CD4-positive, alpha-beta T cell treated with Interleukin-6 at 100 ng/mL for 8 hours (primary cell): ENCODE measurements at places on chromosomes 4 and X.

GRCh38 chr4:41559940-41560516 is 22.1 kb downstream of the LIMCH1 start:
- DNase-seq: no peak

DNA sequence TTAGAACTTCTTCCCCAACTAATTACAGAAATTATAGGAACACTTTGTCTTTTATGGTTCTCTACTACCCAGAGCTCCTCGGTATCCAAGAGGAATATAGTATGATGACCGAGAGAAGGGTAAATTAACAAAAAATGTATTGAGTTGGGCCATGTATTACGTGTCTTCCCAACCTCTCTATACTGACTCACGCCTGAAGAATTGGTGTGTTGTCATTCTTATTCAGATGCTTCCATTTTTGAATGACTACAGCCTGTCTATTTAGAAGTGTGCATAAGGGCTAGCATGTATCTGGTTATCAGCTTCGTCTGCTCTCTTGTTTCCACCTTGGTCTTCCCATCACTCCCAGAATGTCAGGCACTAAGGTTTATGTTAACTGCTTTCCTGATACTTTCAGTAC is 24.5 kb upstream of the SCD5 start:
- no peak for DNase-seq

GRCh38 chrX:65601126-65601525 is 66.3 kb upstream of the MSN start:
- DNase-seq: peak; percentile 15

DNA sequence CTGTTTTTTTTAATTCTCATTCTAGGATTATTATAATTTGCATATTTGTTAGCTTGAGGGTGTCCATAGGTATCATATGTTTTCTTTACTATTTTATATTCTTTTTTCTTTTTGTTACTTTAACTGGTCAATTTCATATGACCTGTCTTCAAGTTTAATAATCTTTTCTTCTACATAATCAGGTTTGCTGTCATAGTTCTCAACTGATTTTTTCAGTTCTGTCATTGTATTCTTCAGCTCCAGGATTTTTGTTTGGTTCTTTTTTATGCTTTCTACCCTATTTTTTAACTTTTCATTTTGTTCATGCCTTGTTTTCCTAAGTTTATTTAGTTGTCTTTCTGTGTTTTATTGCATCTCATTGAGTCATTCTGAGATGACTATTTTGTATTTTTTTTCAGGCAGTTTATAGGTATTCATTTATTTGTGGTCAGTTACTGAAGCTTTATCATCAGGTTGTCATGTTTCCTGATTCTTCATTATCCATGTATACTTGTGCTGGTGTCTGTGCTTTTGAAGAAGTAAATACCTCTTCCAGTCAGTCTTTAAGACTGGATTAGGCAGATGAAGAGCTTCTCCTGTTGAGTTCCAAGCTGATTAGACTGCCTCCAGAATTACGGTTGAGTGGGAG is 220.3 kb upstream of the VEGFC start:
- DNase-seq: no peak

GRCh38 chrX:11881485-11882170 is 123.6 kb downstream of the MSL3 start:
- DNase-seq: no peak

- no peak for DNase-seq
Observed at GRCh38 chr4:26450418-26450817, 39.9 kb downstream of the CCKAR start.

DNA sequence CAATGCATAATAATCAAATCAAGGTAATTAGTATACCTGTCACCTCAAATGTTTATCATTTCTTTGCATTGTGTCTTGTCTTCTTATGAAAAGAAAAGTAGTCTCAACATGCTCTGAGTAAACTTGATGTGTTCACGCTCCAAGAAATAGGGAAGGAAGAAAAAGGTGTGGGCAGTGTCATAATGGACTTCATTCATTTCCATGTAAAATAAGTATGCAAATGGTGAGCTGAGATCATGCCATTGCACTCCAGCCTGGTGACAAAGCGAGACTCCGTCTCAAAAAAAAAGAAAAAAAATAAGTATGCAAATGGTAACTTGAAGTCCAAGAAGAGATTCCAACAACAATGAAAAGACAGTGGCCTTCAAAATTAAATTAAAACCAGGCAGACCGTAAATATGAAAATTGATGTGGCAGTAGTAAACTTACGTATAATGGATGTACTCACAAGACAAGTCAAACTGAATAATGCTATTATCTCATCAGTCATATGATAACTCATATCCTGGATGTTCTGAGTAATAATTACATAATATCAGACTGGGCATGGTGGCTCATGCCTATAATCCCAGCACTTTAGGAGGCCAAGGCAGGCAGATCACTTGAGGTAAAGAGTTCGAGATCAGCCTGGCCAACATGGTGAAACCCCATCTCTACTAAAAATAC is 6.0 kb upstream of the CWH43 start:
- no peak for DNase-seq

DNA sequence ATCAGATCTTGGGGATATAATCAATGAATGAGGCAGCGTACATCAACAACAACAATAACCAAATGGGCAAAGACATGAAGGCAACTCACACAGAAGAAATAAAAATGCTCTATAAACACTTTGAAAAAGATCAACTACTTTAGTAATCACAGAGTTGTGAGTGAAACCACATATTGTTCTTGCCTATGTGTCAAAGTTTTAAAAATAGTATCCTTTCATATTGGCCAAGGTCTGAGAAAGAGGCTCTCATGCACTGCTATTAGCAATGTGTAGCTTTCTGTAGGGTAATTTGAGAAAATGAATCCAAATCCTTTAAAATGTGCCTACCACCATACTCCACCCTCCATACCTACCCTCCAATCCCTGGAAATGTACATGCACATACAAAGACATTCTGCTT is 25.0 kb downstream of the COQ2 start:
- no peak for DNase-seq

DNA sequence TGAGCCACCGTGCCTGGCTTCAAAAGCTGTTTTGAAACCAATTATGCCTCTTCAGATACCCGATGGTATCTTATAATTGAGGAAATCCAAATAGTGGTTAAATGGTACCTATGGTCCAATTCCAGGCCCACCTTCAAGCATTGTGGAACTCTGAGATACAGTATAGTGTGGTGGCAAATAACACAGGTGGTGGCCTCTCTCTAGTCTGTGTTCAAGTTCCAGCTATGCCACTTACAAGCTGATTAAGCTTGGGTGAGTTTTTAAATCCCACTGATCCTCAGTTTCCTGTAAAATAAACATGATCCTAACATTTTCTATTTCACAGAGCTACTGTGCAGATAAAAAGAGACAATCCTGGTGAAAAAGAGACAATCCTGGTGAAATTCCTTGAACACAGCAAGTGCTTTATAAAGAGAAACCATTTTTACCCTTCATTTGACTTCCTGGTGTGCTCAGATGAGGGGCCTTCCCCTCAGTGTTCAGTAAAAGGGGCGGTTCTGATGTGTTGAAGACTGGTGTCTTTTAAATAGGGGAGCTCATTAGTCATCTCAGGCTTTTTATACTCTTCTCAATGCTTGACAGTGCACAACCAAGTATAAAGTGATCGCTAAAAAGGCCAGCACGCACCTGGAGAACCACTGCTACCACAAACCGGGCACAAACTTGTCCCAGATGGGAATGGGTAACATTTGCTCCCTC is 30.8 kb upstream of the CD40LG start:
- peak; percentile 47 for DNase-seq

DNA sequence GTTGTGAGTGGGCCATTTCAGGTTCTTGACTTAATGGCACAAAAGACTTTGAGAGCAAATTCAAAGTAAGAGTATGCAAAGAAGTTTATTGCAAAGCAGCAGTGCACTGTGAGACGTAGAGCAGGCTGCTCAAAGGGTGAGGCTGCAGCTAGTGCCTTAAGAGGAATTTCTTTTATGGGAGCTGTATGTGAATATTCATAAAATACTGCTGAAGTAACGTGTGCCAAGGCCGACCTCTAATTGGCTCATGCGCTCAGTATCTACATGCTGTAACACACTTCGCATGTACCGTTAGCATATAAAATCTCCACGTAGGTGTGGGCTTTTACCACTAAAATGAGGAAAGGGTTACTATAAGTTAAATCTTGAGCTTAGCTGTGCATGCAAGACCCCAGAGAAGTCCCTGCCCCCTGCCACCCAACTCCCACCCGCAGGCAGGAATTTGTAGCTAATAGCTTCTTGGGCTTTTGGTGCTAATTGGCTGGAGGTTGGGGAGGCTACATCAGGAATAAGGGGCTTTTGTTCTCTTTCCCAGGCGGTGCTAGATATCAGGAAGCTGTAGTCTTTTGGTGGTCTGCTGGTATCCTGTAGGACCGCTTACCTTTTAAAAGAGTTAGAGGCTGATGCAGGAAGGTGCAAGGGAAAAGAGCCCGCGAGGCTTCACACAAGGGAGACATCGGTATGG is 47.6 kb downstream of the FSTL5 start:
- no peak for DNase-seq

DNA sequence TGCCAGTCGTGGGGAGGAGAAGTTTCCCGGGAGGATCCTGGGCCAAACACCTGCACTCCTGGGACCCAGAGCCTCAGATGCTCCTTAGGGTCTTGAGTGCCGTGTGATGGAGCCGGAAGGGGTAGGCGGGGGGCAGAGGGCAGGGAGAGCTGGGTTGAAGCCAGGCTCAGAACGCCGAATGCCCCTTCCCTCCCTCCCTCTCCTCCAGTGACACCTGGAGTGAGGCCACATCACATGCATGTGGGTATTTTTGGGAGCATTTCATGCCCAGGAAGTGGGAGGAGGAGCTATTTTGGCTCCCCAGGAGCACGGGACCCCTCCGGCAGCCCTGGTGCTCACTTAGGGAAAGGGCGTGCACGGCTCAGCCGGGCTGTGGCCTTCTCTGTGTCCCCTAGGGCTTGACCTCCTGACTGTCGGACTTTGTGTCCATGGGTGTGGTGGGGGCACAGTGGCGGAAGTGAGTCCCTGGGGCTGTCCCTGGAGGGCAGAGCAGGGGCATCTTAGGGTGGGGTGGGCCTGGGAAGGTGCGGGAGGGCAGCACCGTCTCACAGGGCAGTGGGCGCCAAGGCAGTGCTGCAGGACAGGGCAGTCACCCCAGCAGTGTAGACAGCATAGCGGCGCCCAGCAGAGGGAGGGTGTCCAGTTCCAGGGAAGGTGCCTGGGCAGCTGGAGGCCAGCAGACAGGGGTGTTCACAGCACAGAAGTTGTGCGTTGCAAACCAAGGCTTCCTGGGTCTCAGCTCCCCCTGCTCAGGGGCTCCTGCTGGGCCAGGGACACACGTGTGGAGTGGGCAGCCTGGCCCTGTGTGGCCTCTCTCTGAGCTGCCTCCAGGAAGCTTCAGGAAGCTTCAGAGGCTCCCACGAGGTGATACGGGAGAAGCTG is 4.9 kb upstream of the CPLX1 start:
- DNase-seq: no peak

DNA sequence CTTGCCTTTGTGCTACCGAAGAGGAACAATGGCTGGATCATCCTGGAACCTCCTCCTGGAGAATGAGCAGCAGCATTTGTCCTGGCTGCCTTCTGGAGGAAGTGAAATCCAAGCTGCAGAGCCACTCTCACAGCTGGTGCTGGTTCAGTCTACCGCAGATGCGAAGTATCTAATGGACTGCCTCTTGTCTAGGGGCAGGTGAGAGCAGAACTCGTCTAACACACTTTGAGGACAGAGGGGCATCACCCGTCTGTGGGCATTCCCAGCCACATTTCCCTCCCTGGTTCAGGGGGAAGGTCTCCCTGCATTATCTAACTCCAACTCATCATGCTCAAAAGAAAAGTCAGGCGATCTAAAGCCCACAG is 338.2 kb upstream of the GATB start:
- no peak for DNase-seq

- no peak for DNase-seq
Observed at GRCh38 chr4:140633124-140633523, 64.4 kb upstream of the UCP1 start.

DNA sequence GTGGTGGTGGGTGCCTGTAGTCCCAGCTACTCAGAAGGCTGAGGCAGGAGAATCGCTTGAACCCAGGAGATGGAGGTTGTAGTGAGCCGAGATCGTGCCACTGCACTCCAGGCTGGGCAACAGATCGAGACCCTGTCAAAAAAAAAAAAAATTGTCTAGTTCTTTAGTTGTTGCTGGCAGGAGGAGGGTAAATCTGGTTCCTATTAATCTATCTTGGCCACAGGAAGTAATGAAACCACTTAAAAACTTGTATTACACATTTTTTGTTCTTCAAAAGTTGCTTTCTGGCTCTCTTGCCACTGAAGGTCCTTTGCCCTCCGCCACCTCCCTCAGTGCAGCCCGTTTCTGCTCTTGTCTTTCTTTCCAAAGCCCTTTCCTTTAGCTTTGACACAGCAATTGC is 102.9 kb upstream of the ARSJ start:
- DNase-seq: no peak

DNA sequence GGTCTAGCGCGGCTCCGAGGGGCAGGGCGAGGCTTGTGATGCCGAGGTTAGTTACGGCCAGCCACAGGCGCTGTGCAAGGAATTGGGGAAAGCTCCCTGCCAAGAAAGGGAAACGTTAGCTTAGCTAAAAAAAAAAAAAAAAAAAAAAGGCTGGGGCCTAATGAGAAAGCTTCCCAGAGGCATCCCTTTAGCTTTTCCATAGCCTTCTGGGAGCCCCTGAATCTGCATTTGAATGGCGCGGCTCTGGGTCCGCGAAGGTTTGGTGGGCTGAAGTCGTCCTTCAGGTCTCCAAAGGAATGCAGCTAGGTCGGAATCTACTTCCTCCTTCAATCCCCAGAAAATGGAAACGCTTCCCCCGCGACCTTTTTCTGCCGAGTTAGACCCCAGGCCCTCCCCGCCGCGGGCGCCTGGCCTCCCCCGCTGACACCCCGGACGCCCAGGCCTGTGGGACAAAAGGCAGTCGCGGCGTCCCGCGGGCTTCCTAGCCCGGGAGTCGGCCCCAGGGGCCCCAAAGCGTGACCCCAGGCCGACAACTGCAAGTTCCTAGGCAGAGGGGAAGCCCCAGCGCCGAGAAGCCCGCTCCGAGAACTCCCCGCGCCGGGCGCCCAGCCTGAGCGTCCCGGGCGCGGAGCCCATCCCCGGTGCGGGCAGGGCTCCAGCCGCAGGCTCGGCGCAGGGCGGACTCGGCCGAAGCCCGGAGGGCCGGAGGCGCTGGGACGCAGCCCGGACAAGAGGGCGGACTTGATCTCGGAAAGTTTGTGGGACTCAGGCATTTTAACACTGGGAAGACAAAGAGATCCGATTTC is 605 bp upstream of the FAT1 start:
- DNase-seq: no peak

- no peak for DNase-seq
Observed at GRCh38 chr4:59570860-59571476, 1629.2 kb upstream of the ADGRL3 start.
